ENCODE measurements at places on chromosomes 2 and 18.

GRCh38 chr2:132891498-132891897, 221.5 kb upstream of the LYPD1 start:
- no peak for DNase-seq

- DNase-seq, result no peak
These were observed 83.9 kb downstream of the SMAD7 start for GRCh38 chr18:48866856-48867255.

GRCh38 chr2:68832233-68832869, 38.8 kb downstream of the BMP10 start:
- DNase-seq, result peak; percentile 42

DNA sequence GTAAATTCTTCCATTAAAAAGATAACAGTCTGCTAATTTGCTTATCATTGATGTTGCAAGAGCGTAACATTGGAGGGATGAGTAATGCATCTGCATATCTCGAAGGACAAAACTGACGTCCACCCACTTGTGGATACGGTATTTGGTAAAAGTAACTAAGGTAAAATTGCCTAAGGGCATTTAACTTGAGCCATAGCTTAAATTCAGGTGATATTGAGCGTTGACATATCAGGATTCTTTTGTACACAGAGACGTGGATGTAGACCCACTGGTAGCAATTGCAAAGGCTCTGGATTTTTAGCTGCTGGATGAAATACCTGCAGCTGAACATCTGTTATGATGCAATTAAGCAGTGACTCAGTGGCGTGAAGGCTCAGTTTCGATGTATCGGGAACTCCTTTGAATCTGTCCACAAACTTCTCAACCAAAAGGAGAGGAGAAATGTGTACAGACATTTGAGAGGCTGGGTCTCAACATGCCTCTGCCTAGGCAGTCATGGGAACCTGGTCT, 119.3 kb downstream of the SPTBN1 start:
- no peak for DNase-seq

DNA sequence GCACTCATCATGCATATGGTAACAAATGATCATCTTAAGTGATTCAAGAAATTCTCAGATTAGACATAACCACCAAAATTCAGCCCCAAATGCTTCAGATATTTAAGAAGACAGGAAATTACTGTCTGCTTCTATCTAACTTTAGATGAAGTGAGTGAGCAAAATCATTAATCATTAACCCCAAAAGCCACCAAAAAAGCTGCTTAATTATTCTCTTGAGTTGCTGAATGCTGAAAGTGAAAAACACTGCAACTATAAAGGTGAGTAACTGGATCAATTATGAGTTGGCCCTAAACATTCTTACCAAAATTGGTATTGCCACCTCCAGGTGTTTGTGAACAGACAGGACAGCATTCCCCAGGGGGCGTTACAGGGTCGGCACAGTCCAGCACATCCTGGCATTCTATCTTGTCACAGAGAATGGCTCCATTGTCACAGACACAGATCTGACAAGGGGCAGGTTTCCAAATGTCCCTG, 69.6 kb downstream of the COL5A2 start:
- DNase-seq, result no peak

GRCh38 chr18:36867056-36867455, 38.1 kb downstream of the KIAA1328 start:
- DNase-seq, result no peak

DNA sequence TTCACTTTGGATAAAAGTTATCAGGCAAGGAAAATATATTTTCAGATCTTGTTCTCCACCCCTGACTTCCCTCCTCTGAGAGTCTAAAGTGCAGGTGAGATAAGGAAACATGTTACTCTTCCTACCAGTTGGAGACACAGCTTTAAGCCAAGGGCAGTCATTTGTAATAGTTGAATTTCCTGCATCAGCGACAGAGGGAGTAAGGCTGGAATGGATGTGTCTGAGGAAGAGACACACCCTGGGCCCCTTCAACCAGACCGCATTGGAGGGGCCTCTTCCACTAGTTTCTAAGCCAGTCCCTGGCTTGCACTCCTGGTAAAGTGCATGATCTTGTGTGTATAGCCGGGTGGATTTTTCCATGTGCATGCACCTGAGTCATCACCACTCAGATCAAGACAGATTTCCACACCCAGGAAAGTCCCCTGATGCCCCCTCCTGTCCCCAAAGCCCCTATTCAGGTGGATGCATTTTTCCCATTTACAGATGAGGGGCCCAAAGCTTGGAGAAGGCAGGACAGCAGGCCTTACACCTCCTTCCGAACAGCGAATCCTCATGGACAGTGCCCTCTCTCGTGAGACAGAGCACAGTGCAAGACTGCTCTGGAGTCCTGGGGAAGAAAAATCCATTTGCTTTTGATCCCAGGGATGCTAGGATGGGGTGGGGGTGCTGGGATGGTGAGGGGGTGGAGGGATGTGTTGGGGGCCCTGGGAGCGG, 66.7 kb upstream of the SH3RF3 start:
- no peak for DNase-seq

DNA sequence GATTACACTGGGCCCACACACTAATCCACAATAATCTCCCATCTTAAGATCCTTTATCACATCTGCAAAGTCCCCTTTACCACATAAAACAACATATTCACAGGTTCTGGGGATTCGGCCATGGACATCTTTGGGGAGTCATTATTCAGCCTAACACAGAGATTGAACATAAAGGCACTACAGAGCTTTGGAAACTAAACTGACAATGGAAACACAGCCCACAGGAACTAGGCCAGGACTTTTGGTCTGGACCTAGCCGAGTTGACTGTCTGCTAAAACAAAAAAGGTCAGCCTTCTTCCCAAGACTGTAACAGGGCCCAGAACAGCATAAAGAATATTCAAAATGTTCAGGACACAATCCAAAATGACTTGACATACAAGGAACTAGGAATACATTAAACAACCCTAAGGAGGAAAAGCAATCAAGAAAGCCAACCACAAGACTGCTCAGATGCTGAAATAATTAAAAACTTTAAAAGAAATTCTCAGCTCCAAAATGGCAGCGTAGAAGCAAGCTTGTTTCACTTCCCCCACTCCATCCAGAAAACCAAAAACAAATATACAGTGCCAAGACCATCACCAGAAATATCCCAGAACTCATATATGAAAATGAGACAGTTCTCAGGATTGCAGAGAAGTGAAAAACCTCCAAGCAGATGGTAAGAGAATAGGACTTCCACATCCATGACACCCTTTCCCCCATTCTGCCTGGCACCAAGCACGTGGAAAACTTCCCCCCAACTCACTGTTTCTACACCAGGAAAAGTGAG, 207.8 kb downstream of the ATAD2B start:
- DNase-seq, result no peak

DNA sequence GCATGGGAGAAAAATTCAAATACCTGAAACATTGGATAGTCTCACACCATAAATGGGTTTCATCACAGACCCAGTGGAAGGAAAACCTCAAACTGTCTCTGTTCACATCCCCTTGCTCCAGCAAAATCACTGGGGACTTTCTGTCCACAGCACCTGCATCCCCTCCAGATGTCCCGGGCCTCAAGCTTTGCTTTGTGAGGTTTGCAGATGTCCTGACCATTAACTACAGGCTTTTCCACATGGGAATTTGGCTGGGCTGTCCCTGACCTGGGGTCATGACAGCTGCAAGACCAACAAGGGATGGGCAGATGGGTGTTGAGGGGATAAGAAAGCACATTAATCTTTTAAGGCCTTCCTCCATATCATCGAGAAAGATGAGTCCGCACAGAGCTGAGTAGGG, 427.9 kb downstream of the TXNL1 start:
- DNase-seq, result no peak

- no peak for DNase-seq
These were observed 81.3 kb upstream of the ACAA2 start for GRCh38 chr18:49894517-49895226.

- DNase-seq, result no peak
These were observed 46.5 kb downstream of the RNF144A start for GRCh38 chr2:6963727-6964126.

GRCh38 chr2:240401781-240402551, 33.5 kb upstream of the GPC1 start:
- no peak for DNase-seq

- no peak for DNase-seq
These were observed 33.2 kb downstream of the KCNS3 start for GRCh38 chr2:17911491-17912260.

DNA sequence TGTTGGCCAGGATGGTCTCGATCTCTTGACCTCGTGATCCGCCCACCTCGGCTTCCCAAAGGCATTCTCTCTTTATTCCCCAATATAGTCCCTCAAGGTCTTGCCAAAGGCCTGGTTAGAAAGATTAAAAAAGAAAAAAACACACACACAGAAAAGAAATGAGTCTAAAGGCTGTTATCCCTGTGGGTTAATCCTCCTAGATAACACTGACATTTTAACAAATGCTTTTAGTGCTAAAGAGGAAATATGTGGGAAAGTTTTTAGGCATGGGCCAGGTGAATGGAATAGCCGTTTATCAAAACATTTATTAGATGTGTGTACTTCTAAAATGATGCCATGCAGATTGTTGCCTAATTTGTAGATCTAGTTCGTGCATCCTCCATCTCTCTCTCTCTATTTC, 261.6 kb upstream of the FN1 start:
- no peak for DNase-seq

DNA sequence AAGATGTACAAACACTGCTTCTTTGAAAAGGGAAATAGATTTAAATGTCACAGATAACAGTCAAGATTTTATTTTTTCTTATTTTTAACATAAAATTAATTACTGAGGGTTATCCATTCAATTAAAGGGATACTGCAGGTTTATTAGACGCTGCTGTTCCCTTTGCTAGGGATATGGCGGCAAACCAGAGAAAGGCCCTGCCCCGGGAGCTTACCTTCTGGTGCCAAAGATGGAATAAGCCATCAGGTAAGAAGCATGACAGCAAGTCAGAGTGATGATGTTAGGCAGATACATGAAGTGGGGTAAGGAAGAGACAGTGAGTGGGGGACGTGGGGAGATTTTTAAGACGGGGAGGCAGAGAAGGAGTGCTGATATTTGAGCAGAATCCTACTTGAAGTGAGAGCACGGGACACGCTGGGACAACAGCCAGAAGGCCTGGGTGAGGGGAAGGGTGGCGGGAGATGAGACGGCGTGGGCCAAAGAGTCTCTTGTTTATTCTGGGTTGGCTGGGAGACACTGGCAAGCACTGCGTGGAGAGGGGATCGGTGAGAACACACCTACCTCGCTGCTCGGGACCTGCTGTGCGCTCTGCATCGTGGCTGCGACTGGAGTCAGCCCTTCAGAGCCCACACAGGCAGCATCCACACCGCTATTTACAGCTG, 250.5 kb upstream of the TMEM200C start:
- no peak for DNase-seq

DNA sequence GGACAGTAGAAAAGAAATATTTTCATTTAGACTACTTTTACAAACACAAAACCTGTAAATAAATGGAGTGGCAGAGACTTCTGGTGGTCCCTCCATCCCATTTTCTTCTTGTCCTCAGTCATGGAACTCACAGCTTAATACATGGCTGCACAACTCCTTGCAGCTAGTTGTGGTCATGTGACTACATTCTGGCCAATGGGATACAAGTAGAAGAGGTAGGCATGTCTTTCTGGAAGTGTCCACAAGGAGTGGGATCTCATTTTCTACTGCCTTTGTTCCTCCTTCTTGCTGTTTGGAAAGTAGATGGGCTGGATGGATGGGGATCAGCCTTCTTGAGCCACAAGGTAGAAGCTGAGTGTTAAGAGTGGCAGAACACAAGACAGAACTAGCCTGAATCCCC, 555.8 kb downstream of the SATB2 start:
- DNase-seq, result no peak

- DNase-seq, result no peak
These were observed 150.0 kb downstream of the ZNF385B start for GRCh38 chr2:179711375-179711774.

DNA sequence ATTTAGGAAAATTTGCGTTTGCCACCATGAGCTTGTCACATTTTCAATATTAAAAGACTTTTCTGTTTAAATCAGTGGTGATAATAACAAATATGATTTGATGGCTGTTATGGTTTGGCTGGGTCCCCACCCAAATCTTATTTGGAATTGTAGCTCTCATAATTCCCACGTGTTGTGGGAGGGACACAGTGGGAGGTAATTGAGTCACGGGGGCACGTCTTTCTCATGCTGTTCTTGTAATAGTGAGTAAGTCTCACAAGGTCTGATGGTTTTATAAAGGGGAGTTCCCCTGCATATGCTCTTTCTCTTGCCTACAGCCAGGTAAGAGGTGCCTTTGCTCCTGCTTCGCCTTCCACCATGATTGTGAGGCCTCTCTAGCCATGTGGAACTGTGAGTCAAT, 83.4 kb upstream of the RGPD4 start:
- DNase-seq, result no peak

- DNase-seq, result no peak
These were observed 26.2 kb downstream of the MGAT4A start for GRCh38 chr2:98704499-98705332.

DNA sequence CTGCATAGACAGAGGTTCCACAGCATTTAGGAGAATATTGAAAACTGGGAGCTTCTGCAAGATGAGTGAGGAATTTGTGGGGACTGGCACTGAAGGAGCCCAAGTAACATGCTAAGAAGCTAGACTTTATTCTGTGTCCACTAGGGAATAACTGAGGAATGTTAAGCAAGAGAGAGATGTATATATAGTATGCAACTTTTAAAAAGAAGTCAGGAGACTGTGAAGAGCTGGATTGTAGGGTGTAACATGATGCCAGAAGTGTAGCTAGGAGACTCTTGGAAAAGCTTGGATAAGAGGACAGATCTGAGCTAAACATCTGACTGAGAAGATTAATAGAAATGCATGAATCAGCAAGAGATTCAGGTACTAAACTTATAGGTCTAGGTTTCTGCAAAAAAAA, 270.6 kb upstream of the MMADHC start:
- DNase-seq, result no peak

- DNase-seq, result no peak
These were observed 832.0 kb upstream of the ZEB2 start for GRCh38 chr2:145351864-145352425.

GRCh38 chr18:22109535-22109934, 59.9 kb upstream of the GATA6 start:
- DNase-seq, result no peak

- no peak for DNase-seq
These were observed 95.7 kb upstream of the NRP2 start for GRCh38 chr2:205586626-205587025.

Data from activated CD4-positive, alpha-beta T cell treated with anti-CD3 and anti-CD28 coated beads, Interleukin-2, Interleukin-4, amounts not matched to agents 100 ng/mL and 50 ng/mL, durations not matched to agents 16 hours and 8 hours (primary cell).